ENCODE measurements at places on chromosomes 11 and 22.

DNA sequence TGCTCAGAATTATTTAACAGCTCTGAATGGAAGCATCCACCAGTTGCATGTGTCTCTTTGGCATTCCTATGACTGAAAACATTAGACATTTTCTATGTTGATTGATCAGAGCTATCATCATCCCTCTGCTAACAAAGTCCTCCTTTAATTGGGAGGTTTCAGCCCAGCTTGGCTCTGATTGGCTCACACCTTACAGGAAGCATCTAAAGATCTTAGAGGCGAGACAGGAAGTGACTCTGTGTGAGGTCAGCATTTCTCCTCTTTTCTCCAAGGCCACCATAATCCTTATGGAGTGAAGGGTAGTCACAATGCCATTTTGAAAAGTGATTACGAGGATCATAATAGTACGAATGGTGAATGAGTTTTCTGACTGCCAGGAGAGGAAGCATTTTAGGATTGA lies 260.8 kb downstream of the MIAT start:
- no peak for DNase-seq

GRCh38 chr22:46069521-46070214 lies 80.7 kb upstream of the PPARA start:
- peak; percentile 83 for DNase-seq

- no peak for DNase-seq
These were observed 85.0 kb downstream of the NAT10 start for GRCh38 chr11:34190192-34191139.

DNA sequence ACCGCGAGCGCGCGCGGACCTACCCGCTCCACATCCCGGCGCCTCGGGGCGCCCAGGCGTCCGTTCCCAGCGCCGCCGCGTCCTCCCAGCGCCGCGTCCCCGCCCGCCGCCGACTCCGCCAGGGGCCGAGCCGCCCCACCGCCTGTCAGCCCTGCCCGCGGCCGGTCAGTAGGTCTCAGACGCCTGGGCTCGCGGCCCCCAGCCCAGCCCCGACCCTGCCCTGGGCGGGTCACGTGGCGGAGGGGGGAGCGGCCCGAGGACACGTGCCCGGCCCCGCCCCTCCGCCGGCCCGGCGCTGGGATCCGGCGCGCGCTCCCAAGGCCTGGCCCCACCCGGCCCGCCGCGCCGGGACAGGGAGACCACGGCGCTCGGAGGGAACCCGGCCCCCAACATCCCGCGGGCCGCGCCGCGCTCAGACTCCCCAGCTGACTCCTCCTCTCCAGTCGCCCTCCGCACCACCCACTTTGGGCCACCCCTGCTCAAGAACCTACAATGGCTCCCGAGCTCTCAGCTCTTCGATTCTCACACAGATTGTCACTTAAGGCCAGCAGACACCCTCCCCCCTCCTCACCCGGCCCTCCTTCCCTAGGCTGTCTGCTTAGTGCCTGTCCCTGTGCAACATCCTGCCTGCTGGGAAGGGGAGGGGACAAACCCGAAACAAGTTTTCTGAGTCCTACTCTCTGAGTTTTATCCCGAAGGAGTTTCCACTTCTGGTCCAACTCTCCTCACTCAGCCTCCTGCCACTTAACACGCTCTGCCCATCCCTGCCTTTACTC lies at the start of gene RAB3IL1:
Gene RAB3IL1 (minus strand): TSS at position 233 of the 776 bp plus-strand sequence. CDS start 199 bp downstream, at position 34.
- DNase-seq = no peak

GRCh38 chr11:115462004-115462541 lies 42.1 kb downstream of the CADM1 start:
- peak; percentile 13 for DNase-seq

GRCh38 chr11:6502382-6502781 lies 5.3 kb downstream of the DNHD1 start:
- DNase-seq = no peak

- DNase-seq = no peak
These were observed 5.2 kb downstream of the KCNJ4 start for GRCh38 chr22:38449776-38450175.

- no peak for DNase-seq
These were observed 87.1 kb downstream of the CEP164 start for GRCh38 chr11:117414724-117415123.

- DNase-seq = no peak
These were observed 14.6 kb downstream of the TRMU start for GRCh38 chr22:46350121-46350520.

- DNase-seq = no peak
These were observed 132.1 kb downstream of the DSCAML1 start for GRCh38 chr11:117664897-117665296.

DNA sequence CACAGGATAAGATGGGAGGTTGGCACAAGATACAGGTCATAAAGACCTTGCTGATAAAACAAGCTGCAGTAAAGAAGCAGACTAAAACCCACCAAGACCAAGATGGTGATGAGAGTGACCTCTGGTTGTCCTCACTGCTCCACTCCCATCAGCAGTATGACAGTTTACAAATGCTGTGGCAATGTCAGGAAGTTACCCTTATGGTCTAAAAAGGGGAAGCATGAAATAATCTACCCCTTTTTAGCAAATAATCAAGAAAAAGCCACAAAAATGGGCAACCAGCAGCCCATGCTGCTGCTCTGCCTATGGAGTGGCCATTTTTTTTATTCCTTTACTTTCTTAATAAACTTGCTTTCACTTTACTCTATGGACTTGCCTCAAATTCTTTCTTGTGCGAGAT lies 8.7 kb upstream of the PIWIL4 start:
- DNase-seq = no peak

DNA sequence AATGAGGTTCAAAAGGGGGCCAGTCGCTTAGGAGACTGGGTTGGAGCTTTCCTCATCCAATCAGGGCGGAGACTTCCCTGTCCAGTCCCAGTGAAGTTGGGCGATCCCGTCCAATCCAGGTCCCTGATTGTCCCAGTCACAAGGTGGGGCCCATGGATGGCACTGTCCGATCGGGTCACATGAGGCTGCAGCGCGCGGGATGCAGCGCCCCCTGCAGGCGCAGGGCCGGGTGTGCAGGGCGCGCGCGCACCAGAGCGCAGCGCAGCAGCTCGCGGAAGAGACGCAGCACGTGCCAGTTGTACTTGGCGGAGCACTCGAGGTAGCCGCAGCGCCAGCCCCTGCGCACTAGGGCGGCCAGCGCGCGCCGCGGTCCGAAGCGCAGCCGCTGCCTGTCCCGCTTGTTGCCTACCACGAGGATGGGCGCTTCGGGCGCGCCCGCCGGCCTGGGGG lies 2.3 kb downstream of the RASL10A start:
- no peak for DNase-seq

DNA sequence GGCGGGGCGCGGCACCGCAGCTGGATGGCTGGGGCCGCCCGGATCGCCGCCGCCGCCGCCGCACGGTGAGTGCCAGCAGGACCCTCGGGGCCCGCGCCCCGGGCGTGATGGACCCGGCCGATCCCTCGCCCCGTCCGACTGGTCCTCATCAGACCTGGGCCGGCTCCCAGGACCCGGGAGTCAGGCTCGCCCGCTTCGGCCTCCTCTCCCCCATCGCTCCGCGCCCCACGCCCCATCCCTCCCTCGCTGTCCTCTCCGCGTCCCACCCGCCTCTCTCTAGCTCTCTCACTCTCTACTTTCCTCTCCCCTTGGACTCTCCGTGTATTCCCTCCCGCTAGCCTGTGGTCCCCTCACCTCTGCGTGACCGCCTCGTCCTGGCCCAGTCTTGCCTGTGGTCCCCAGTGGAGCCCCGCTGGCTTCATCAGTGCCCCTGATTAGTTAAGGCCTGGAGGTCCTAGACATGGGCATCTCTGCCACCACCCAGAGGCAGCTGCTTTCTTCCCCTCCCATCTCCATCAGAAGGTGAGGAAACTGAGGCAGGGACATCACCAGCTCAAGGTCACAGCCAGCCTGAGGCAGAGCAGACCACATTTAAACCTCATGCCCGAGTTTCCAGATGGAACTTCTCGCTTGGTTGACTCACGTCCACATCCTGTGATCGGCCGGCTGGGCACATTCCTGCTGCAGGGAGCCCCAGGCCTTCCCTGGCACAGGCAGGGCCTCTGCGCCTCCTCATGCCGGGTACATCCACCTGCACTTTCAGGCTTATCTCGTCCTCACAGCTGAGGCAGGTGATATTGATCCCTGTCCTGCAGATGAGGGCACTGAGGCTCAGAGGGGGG lies 429 bp downstream of the SLC39A13 start:
- DNase-seq = peak; percentile 50

DNA sequence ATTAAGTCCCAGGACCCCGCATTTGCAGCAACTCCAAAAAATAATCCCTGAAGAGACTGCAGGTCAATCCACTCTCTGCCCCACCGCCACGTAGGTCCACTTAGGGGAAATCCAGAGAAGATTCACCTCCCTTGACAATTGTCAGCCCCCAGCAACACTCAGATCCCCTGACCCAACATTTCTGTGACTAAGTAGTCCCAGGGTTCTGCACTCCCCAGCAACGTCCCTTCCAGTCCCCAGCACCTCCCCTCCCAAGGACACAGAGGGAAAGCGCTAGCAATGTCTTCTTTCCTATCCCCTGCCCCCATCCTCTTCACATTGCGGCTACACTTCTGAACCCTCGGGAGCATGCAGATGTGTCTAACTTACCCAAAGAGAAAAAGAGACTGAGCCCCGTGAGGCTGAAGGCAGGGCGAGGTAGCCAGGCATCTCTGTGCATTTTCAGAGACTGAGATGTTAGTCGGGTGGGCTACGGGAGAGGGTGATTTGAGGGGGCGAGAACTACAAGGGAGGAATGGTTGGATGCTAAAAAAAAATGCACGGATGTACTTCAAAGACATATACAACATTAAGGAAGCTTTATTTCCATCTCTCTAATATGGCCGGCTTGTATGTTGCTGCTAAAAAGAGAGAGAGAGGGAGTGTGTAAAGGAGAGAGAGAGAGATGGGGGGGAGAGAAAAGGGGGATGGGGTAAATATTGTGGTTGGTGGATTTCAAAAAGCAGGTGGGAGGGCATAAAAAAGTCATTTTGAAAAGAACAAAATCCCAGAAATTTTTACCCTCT lies at the start of gene SCN2B:
Gene SCN2B (minus strand): TSS at position 647 of the 785 bp plus-strand sequence. CDS start 208 bp downstream, at position 439.
- DNase-seq = no peak

DNA sequence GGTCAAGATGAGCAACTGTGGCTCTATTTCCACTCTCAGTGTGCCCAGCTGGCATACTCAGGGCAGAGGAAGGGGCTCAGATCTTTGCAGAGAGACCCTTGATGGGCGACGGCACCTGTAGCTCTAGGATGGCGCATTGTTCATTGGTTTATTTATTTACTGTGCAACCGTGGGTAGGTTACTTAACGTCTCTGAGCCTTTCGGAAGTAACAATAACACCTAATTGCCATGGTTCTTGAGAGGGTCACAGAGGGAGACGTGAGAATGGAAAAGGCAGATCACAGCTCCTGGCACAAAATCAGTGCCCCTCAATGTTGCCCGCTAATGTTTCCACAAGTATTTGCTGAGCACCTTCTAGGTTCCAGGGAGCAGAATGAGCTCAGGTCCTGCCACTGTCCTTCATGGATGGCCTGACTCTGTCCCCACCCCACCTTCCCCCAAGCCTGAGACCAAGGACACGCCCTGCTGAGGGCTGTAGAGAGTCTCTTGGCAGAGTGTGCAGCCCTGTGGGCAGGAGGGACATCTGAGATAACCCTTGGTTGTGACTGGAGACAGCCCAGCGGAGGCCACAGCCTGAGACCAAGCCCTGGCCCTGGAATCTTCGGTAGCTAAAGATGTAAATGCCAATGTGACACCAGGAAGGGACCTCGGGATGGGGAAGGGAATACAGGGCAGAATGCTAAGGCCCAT lies 780 bp upstream of the ALDH3B2 start:
- no peak for DNase-seq

Data from epithelial cell of proximal tubule (primary cell).